T-cell (primary cell): ENCODE measurements at places on chromosomes 13 and 19.

GRCh38 chr13:106143392-106143791, 392.1 kb downstream of the EFNB2 start:
- no peak for DNase-seq

GRCh38 chr19:31979949-31980670, 365.3 kb upstream of the ZNF507 start:
- no peak for DNase-seq

- DNase-seq: no peak
Measured at GRCh38 chr19:16315825-16316505, 8.7 kb upstream of the KLF2 start.

DNA sequence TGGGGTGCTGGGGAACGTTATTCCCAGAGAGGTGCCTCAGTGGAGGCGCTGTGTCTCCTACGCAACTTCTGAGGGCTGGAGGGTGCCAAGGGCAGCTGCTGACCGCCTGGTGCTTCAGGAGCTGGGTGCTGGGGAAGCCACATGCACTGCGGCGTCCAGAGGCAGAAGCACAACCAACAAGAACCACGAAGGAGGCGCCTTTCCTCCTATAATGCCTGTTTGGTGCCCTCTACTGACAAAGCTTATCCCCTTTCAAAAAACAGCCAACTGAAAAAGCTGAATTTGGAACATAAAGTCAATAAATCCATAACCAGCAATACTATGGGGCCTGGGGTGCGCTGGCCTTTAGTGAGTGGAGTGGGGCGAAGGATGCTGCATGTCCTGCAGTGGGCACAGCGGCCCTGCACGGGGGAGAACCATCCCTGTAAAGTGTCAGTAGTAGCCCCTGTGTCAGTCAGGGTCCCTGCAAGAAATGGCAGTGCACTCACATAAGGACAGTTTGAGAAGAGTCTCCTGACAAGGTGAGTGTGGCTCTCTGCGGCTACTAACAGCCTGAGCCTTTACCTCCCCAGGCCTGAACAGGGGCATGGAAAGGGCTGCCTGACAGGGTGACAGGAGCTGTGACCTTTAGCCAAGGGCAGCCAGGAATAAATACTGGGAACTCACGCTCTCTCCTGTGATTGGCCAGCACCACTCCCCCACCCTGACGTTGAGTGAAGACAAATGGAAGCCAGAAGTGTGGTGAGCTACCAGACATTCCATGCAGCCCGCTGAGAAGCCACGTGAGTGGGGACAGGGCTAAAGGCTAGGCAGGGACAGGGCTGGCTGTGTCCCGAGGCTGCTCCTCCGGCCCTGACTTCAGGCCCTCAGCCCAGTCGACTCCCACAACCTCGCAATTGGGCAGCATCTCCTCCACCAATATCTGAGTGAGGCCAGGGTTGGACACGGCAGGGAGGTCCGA, 4.5 kb upstream of the B3GNT8 start:
- DNase-seq: no peak

- DNase-seq: no peak
Measured at GRCh38 chr19:21584537-21584936, 79.1 kb downstream of the ZNF429 start.

DNA sequence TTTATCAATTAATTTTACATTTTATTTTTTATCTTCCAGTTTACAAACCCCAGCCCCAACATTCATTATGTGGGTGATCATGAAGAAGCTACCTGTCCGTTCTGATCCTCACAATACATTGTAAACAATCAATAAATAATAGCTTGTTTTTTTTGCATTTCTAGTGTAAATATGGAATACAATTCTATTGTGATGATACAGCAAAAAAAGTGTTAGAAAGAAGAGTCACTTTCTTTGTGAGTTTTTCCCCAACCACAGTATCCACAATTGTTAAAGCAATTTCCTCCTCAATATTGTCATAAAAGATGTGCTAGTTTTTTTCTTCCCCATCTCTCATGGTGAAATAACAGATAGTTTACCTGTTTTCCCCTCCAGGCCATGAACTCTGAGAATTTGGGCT, 30.3 kb upstream of the ZNF835 start:
- no peak for DNase-seq

DNA sequence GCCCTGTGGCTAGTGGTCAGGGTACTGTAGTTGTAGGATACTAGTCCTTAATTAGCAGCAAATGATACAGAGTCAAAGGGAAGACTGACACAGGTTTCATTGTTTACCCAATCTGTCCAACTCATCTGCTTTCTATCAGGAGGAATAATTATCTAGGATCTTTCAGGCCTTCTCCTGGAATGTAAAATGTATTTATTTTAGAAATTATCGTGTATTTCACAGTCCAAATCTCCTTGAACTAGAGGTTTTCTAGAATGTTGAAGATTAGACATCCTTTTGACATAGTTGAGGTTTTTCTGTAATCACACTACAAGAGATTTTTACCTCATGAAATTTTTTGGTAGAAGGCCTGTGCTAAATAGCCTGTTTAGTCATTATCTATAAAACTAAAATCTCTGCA, 1694.8 kb upstream of the PCDH20 start:
- DNase-seq: no peak

DNA sequence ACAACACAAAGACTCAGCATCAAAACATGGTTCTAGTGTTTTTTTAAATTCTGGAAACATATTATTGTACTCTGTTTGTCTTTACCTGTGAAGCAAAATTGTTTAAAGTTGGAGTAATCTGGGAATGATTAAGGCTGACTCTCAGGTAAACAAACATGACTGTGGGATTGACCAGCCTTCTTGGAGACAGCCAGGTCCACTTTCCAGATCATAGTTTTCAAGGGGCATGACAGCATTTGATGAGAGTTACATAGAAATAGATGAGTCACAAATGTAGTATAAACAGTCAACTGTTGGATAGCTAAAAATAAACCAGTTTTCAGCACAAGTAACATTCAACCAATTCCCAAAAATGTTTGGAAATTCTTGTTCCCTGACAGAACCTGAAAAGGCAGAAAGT, 1680.9 kb downstream of the OLFM4 start:
- DNase-seq: no peak

GRCh38 chr13:64633948-64634347, 2596.2 kb downstream of the PCDH9 start:
- DNase-seq: no peak

DNA sequence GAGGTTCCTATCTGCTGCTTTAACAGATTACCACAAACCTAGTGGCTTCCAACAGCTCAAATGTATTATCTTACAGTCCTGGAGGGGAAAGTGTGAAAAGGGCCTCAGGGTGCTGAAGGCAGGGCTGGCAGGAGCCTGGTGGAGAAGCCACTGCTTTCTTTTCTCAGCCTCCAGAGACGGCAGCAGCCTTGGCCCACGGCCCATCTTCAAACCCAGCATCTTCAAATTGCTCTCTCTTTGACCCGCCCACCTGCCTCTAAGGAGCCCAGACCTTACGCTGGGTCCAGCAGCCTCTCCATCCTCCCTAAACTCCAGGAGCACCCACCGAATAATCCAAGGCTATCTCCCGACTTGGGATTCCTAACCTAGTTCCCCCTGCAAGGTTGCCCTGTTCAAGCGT, 35.6 kb downstream of the C13orf46 start:
- DNase-seq: no peak

DNA sequence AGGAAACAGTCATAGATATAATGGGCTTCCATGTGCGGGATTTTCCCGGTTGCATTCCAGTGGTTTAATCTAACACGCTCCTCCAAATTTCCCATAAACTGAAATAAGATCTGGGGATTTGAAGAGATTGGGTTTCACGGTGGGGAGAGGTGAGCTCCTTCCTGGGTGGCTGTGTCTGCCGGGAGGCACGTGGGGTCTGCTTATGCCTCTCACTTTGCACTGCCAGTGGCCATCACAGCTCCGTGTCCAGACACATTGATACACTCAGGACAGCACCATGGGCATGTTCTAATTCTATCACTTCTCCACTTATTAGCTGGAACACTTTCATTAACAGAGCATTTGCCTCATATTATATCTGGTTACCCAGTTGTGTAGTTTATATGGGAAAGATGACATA, 73.4 kb downstream of the SOX1 start:
- DNase-seq: no peak

- DNase-seq: no peak
Measured at GRCh38 chr19:4694211-4694987, 24.3 kb upstream of the MYDGF start.

DNA sequence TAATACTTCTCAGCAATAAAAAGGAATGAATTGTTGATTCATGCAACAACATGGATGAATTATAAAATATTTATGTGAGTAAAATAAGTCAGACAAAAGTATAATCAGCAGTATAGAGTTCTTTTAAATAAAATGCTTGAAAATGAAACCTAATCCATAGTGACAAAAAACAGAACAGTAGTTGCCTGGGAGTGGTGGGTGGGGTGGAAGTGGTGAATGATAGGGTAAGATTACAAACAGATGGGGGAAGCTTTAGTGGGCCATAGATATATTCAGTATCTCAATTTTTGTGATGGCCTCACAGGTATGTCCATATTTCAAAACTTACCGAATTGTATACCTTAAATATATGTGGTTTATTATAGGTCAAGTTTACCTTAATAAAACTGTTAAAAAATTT, 124.9 kb upstream of the UBL3 start:
- no peak for DNase-seq

DNA sequence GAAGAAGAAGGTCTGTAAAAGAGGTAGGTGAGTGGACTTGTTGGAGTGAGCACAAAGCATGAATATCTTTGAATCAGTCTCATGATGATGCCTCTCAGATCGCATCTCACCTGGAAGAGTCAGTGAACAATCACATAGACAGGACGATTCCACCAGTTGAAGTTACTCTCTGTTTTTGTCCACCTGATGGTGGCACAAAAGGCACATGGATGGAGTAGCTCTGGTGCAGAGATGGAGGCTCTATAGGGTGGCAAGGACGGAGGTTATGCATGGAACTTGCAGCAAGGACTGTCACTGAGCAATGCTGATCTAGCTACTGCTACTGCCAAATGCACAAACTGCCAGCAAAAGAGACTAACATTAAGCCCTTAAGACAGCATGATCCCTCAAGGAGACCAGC, 10.3 kb upstream of the MYCBP2 start:
- no peak for DNase-seq

DNA sequence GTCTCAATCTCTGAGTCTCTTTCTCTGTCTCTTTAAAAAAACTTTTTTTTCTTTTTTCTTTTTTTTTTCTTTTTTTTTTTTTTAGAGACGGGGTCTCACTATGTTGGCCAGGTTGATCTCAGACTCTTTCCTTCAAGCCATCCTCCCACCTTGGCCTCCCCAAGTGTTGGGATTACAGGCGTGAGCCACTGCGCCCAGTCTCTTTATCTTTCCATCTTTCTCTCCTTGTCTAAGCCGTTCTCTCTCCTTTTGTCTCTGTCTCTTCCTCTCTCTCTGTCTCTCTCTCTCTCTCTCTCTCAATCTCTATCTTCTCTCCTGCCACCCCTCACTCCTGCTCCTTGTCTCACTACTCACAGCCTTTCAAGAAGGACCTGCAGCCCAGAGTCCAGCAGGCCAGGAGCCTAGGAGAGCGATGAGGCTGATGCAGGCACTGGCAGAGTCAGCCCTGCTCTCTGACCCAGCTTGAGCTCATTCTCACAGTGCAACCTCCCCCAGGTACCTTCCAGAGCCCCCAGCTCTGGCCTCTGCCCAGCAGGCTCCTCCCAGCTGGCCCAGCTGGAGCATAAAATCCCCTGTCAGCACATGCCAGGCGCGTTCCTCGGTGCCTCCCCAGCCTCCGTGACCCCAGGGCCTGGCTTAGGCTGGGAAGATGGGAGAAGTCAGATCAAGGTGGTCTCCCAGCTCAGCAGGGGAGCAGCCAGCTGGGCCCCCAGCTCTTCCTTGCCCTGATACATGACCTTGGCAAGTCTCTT, at the start of gene NPHS1:
NPHS1 (minus strand) TSS at position 476 of the 752 bp plus-strand sequence. CDS start 667 bp downstream, outside the sequence.
- no peak for DNase-seq

GRCh38 chr13:33722216-33722915, 95.6 kb upstream of the RFC3 start:
- DNase-seq: no peak

- no peak for DNase-seq
Measured at GRCh38 chr13:100657881-100658315, 16.7 kb downstream of the TMTC4 start.

GRCh38 chr19:29384656-29385055, 141.1 kb upstream of the VSTM2B start:
- no peak for DNase-seq

DNA sequence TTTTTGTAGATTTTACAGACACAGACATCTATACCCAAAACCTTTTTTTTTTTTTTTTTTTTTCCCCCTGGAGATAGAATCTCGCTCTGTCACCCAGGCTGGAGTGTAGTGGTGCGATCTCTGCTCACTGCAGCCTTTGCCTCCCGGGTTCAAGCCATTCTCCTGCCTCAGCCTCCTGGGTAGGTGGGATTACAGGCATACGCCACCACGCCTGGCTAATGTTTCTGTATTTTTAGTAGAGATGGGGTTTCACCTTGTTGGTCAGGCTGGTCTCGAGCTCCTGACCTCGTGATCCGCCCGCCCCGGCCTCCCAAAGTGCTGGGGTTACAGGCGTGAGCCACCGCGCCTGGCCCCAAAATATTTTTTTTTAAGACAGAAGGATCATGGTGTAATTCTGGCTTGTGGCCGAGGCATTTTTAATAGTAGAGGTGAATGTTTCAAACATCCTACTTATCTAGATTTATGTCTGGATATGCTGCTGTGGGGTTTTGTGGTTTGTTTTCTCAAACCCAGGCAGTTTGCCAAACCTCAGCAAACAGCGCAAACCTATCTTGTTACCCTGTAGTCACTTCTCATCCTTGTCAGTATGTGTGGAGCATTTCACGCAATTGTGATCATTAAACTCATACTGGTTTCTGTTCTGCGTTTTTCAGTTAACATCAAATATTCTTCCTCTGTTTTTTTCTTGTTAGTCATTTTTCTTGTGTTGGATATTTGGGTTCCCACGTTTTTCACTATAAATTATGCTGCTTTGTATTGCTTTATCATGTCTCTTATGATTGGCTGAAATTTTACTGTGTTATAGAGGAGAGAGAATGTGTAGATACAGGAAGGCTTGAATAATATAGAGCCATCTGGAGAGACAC, 36.2 kb upstream of the GARRE1 start:
- peak; percentile 75 for DNase-seq

DNA sequence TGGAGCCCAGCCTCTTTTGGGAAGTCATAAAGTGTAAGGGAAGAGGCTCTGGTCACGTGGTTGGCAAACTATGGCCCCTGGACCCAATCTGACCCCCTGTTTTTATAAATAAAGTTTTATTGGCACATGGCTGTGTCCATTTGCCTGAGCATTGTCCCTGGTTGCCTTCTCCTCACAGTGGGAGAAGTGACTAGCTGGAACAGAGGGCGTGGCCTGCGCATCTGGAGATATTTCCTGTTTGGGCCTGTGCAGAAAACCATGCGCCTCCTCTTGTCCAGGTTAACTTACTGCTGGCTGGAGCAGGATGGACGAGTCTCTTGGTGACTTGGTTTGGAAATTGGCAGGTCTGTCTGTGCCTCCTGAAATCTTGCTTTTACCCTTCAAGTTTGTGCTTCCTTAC, 48.3 kb downstream of the KDM4B start:
- DNase-seq: no peak

- no peak for DNase-seq
Measured at GRCh38 chr13:50085063-50085462, 69.8 kb downstream of the KCNRG start.

- no peak for DNase-seq
Measured at GRCh38 chr13:67299751-67300150, 69.6 kb upstream of the PCDH9 start.
